ENCODE measurements at places on chromosomes 3 and 15. TPM values are rescaled to one million over a fixed set of nuclear protein-coding genes. Genes with fewer than 3 reads are reported as not detected.

Gene LRRC15
- total RNA-seq = not detected

Gene AP3B2
- total RNA-seq = 0.18 TPM

Gene SLC24A1
- 6.8 TPM for total RNA-seq

Gene TMEM212
- not detected for total RNA-seq

Gene INKA1
- 1.8 TPM for total RNA-seq

Gene NANOGP8
- total RNA-seq = not detected

Gene LPP
- 16.4 TPM for total RNA-seq

Gene SENP8
- 2.8 TPM for total RNA-seq

Gene ZNF662
- 3.2 TPM for total RNA-seq

Gene ISY1
- total RNA-seq = 68.5 TPM

Gene EOGT
- 4.3 TPM for total RNA-seq

Gene MESP1
- total RNA-seq = 5.3 TPM

Gene TP63
- total RNA-seq = 0.07 TPM

Gene REC114
- total RNA-seq = not detected

Gene NUP210
- 143 TPM for total RNA-seq

Gene ANKUB1
- total RNA-seq = not detected

Gene GOLGA8J
- total RNA-seq = 0.38 TPM

Gene TLR9
- 2.0 TPM for total RNA-seq

Gene GABRR3
- not detected for total RNA-seq

Gene SHC4
- 2.5 TPM for total RNA-seq

Gene MYL3
- not detected for total RNA-seq

Gene HRG
- not detected for total RNA-seq

Data from activated CD8-positive, alpha-beta T cell treated with anti-CD3 and anti-CD28 coated beads for 36 hours (primary cell).